ENCODE measurements at places on chromosomes 7 and 10. TPM values are rescaled to one million over a fixed set of nuclear protein-coding genes. Genes with fewer than 3 reads are reported as not detected.
A peak's percentile ranks its signal among the peaks of the same experiment; 100 is the strongest.

- no peak overlapping the region for H3K27ac ChIP-seq
- DNase-seq, result no peak
- H3K36me3 ChIP-seq, result no peaks in the 10 kb centered on the region
- H3K4me3 ChIP-seq, result peak overlapping the region; percentile 32
- H3K4me1 ChIP-seq, result peaks cover 23% of the 10 kb centered on the region
- no peaks in the 10 kb centered on the region for H3K27me3 ChIP-seq
Observed at GRCh38 chr7:116591202-116592040, 66.6 kb downstream of the CAV1 start.

TWIST1 gene
- not detected for total RNA-seq

DNA sequence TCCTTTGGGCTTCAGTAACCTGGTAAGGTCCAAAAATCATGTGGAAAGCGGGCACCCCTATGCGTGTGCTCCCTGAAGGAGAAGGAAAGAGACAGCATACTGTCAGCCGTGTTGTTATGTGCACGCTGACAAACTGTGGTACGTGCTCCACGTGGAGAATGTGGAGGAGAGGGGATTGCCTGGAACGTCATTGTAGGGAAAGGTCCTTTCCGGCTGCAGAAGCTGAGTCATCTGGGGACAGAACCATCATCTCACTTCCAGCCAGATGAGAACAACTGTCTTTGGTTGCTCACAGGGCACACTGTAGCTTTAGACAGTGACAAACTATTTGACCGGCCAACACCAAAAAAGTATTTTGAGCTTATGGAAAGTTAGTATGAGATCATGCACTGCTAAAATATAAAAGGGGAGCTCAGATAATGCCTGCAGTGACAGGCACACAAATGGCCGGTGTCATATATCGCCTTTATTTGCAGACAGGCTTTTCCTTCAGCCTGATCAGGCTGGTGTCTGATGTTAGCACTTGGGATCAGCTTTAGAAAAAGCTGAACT lies 38.8 kb upstream of the GRB10 start:
- no peaks in the 10 kb centered on the region for H3K4me1 ChIP-seq
- H3K27me3 ChIP-seq, result no peaks in the 10 kb centered on the region
- no peak for DNase-seq
- no peaks in the 10 kb centered on the region for H3K36me3 ChIP-seq

DNA sequence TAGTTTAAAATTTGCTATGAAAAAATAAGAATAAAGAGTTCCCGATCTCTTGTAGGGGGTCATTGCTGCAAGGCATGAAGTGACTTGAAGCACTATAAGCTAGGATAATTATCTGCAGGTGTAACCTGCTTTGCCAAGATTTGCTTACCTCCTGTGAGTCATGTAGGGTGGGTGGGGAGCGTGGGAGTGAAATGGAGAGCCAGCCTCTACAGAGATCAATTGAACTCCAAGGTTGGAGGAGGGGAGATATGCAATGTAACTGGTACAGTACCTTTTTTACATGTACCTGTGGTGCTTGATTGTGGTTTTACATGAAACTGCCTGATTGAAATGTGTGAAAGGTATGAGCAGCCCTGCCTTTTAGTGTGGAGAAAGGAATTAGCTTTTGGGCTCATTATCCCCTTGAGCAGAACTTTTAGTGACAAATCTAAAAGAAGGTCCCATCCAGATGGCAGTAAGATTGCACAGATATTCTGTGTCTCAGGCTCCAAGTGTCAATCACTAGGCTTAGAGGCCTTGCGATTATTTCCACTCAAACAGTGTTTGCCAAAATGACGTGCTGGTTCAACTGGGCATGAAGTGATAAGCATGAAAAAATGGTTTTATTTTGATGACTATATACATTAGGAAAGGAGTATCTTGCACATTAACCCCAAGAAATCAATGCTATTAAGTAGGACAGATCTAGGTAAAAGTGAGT lies 138.6 kb upstream of the GRB10 start:
- H3K4me1 ChIP-seq, result no peaks in the 10 kb centered on the region
- no peaks in the 10 kb centered on the region for H3K36me3 ChIP-seq

GRCh38 chr10:43574906-43575305 lies 490 bp upstream of the ZNF239 start:
- H3K27me3 ChIP-seq, result no peaks in the 10 kb centered on the region
- peak overlapping the region; percentile 61 for H3K4me3 ChIP-seq
- H3K36me3 ChIP-seq, result no peaks in the 10 kb centered on the region
- no peaks in the 10 kb centered on the region for H3K4me1 ChIP-seq
- peak overlapping the region; percentile 68 for H3K27ac ChIP-seq

SKAP2 gene
- total RNA-seq, result 59.1 TPM

- no peak for DNase-seq
- H3K27ac ChIP-seq, result no peak overlapping the region
- no peaks in the 10 kb centered on the region for H3K27me3 ChIP-seq
Observed at GRCh38 chr7:151705636-151706276, 171.2 kb downstream of the PRKAG2 start.

- H3K4me3 ChIP-seq, result no peak overlapping the region
- peak overlapping the region; percentile 49 for H3K27ac ChIP-seq
- H3K36me3 ChIP-seq, result no peaks in the 10 kb centered on the region
- peaks cover 18% of the 10 kb centered on the region for H3K4me1 ChIP-seq
- H3K27me3 ChIP-seq, result no peaks in the 10 kb centered on the region
Observed at GRCh38 chr10:63236113-63236935, 103.2 kb downstream of the NRBF2 start.

CTAGE15 gene
- 0.93 TPM for total RNA-seq

PWWP2B gene
- 26.0 TPM for total RNA-seq

SEMA3D gene
- 13.6 TPM for total RNA-seq

DNA sequence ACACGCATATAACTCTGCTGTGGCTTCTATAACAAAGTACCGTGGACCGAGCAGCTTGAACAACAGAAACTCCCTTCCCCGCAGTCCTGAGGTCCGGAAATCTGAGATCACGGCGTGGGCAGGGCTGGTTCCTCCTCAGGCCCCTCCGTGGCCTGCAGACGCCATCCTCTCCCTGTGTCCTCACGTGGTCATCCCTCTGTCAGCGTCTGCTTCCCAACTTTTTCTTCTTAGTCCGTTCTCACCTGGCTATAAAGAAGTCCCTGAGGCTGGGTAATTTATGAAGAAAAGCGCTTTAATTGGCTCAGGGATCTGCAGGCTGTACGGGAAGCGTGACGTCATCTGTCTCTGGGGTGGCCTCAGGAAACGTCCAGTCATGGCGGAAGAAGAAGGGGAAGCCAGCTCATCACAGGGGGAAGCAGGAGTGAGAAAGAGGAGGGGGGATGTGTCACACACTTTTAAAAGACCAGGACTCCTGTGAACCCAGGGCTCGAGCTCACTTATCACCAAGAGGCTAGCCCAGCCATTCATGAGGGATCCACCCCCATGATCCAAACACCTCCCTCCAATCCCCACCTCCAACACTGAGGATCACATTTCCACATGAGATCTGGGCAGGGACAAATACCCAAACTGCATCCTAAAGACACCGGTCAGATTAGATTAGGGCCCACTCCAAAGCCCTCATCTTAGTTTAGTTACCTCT lies 91.2 kb upstream of the INSIG1 start:
- H3K4me3 ChIP-seq, result peak overlapping the region; percentile 25
- DNase-seq, result peak; percentile 80
- no peaks in the 10 kb centered on the region for H3K27me3 ChIP-seq
- H3K36me3 ChIP-seq, result no peaks in the 10 kb centered on the region
- H3K4me1 ChIP-seq, result no peaks in the 10 kb centered on the region

DNA sequence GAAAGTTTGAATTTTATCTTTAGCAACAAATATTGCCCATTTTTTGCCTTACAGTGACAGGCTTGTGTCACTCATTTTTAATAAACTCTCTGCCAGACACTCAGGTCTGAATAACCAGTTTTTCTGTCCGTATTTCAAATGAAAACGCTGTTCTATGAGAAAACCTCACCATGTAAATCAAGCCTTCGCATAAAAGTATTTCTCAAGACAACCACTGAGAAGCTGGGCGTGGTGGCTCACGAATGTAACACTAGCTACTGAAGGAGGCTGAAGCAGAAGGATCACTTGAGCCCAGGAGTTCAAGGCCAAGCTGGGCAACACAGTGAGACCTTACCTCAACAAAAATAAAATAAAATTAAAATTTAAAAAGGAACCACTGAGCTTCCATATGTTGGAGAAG lies 339.3 kb downstream of the PARD3 start:
- H3K4me3 ChIP-seq, result no peak overlapping the region
- H3K36me3 ChIP-seq, result no peaks in the 10 kb centered on the region
- no peak overlapping the region for H3K27ac ChIP-seq
- no peaks in the 10 kb centered on the region for H3K27me3 ChIP-seq

- no peak overlapping the region for H3K27ac ChIP-seq
- H3K4me1 ChIP-seq, result no peaks in the 10 kb centered on the region
- H3K27me3 ChIP-seq, result no peaks in the 10 kb centered on the region
- H3K4me3 ChIP-seq, result no peak overlapping the region
- no peaks in the 10 kb centered on the region for H3K36me3 ChIP-seq
- no peak for DNase-seq
Observed at GRCh38 chr7:142451296-142451695, 193.4 kb upstream of the PRSS58 start.

DNA sequence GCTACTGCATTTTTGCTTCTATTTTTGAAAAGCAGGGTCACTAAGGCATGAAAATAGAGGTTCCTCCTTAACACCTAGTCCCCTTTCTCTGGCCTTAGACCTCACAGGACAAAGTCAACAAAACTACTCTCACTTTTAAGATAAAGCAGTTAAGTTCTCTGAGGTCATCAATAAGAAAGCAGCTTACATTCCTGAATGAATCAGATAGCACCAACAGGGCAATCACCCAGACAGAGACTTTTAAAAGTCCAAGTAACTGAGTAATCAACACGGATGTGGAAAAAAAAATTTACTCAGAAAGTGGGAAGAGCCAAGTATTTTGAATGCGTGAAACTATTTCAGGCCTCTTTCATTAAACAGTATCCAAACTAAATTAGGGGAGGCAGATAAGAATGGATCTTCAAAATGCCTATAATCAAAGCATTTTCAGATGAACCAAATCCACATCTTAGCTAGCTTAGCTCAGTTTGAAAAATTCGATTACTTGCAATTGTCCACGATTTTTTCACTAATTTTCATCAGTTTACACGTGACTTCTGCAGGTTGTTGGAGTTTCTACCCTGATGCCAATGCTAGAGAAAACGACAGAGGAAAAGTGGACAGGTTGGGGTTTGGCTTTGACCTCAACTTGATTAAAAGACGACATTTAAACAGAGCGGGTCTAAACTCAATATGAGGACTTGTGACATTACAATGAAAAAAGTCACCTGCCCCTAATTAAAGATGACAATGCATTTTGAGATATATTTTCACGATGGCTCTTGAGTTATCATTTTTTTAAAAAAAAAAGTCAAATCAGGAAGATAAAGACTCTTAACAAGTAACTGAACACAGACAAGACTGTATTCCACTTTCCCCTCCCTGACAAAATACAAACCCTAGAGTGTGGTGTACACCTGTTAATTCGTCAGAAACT lies 1.6 kb downstream of the BEND7 start:
- H3K4me3 ChIP-seq, result peak overlapping the region; percentile 56
- H3K36me3 ChIP-seq, result peaks cover 3% of the 10 kb centered on the region
- H3K4me1 ChIP-seq, result peaks cover 6% of the 10 kb centered on the region
- no peak for DNase-seq
- H3K27me3 ChIP-seq, result no peaks in the 10 kb centered on the region

DNA sequence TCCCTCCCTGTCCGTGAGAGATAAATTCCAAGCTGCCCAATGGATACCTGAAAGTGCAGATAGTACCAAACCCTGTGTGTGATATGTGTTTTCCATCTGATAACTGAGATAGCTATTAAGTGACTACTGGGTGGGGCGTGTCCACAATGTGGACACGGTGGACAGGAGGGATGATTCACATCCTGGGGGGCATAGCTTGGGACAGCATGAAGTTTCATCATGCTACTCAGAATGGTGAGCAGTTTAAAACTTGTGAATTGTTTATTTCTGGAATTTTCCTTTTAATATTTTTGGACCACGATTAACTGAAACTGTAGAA lies 158.6 kb downstream of the CREB5 start:
- H3K36me3 ChIP-seq, result no peaks in the 10 kb centered on the region
- no peak overlapping the region for H3K27ac ChIP-seq
- no peaks in the 10 kb centered on the region for H3K27me3 ChIP-seq
- H3K4me1 ChIP-seq, result peaks cover 4% of the 10 kb centered on the region
- H3K4me3 ChIP-seq, result no peak overlapping the region
- no peak for DNase-seq

NFE2L3 gene
- total RNA-seq, result 4.1 TPM

DNA sequence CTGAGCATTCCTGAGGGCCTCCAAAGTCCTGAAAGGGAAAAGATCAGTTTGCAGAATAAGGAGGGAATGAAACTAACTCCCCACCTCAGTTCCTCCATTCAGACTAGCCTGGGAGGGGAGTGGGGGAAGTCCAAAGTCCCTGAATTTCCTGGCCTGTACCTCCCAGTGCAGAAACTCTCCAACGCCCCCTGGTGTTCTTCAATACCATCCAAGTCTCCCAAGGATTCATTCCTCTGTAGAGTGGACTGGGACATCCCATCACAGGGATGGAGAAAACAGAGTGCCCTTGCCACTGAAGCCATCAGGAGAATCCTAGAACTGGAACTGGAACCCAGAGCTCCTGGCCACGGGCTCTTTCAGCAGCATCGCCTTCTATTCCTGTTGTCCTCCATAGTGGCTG lies 1.6 kb upstream of the COL13A1 start:
- H3K4me1 ChIP-seq, result peaks cover 14% of the 10 kb centered on the region
- H3K27me3 ChIP-seq, result peaks cover 27% of the 10 kb centered on the region
- no peaks in the 10 kb centered on the region for H3K36me3 ChIP-seq
- no peak overlapping the region for H3K27ac ChIP-seq
- no peak for DNase-seq

EVX1 gene
- total RNA-seq, result not detected

DNA sequence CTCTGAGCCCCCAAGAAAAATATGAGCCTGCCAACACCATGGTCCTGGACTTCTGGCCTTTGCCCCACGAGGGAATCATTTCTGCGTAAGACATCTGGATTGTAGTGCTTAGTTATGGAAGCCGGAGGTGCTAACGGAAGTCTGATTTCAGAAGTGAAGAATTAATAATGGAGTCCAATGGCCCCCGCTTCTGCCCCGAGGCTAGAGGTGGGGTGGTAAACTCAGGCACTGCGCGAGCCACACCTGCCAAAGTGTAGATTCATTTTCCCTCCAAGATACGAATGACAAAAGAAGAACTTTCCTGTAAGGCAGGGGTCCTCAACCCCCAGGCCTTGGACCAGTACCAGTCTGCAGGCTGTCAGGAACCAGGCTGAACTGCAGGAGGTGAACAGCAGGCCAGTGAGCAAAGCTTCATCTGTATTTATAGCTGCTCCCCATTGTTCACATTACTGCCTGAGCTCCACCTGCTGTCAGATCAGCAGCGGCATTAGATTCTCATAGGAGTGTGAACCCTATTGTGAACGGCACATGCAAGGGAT lies 22.3 kb downstream of the CNPY1 start:
- H3K36me3 ChIP-seq, result no peaks in the 10 kb centered on the region
- H3K27ac ChIP-seq, result no peak overlapping the region
- peaks cover 18% of the 10 kb centered on the region for H3K27me3 ChIP-seq
- H3K4me3 ChIP-seq, result no peak overlapping the region
- no peak for DNase-seq

PLAU gene
- 16.8 TPM for total RNA-seq

GRCh38 chr10:9244864-9245263 lies 1190.4 kb downstream of the GATA3 start:
- H3K27me3 ChIP-seq, result no peaks in the 10 kb centered on the region
- no peak overlapping the region for H3K4me3 ChIP-seq
- no peak for DNase-seq
- H3K36me3 ChIP-seq, result no peaks in the 10 kb centered on the region

- no peak overlapping the region for H3K4me3 ChIP-seq
- DNase-seq, result no peak
- H3K27me3 ChIP-seq, result no peaks in the 10 kb centered on the region
Observed at GRCh38 chr7:135405969-135406368, 103.9 kb downstream of the CNOT4 start.

ZNF800 gene
- 34.9 TPM for total RNA-seq

NRAP gene
- 0.06 TPM for total RNA-seq

- no peak overlapping the region for H3K27ac ChIP-seq
Observed at GRCh38 chr7:112120696-112121217, 85.4 kb downstream of the DOCK4 start.
